ENCODE measurements at places on chromosomes 13 and 19.

- DNase-seq: no peak
Measured at GRCh38 chr19:13806728-13807127, 11.5 kb downstream of the ZSWIM4 start.

DNA sequence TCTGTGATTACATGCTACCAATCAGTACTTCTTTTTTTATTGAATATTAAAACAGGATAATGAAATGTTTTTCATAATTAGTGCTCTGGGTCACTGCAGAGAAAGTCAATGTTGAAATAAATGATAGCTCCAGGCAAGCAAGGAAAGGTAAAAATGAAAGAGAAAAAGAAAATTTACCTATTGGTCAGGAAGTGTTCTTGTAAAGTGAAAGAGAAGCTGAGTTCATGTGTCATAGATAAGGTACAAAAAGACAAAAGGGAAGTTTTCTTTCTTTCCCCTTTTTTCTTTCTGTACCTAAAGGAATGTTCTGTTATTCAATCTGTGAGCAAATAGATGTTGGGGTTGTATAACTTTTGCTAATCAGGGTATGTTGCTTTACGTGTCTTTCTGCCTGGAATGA, 197.0 kb downstream of the PCDH9 start:
- DNase-seq: no peak

- no peak for DNase-seq
Measured at GRCh38 chr13:100019780-100020356, 38.3 kb downstream of the ZIC2 start.

GRCh38 chr13:75369981-75370380, 112.0 kb downstream of the TBC1D4 start:
- no peak for DNase-seq

DNA sequence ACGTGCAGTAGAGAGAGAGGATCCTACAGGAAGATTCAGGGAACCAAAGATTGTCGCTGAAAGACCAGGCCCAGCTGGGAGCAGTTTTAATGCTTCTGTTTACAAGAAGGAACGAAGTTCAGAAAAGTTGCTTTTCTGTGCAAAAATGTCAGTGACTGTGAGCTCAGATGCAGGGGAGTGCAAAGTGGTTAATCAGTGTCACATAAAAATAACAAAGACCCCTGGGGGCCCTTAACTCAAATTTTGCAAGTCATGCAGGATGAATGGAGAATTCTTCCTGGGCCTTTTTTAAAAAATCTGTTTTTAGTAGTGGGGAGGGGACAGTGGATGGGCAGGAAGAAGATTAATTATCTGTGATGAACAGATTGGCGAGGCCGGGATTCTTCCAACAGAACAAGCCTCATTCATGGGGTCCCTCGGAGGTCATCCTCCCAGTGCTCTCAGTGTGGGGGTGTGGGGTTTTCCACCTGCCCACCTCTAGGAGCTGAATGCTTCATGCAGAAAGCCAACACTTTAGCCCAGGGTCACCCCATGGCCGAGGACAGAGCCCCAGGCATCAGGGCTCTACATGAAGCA, 167.2 kb downstream of the UQCRFS1 start:
- DNase-seq: no peak

- DNase-seq: no peak
Measured at GRCh38 chr19:23587546-23587945, 99.5 kb downstream of the ZNF675 start.

GRCh38 chr19:18230941-18231734, 4.9 kb upstream of the PDE4C start:
- DNase-seq: no peak

DNA sequence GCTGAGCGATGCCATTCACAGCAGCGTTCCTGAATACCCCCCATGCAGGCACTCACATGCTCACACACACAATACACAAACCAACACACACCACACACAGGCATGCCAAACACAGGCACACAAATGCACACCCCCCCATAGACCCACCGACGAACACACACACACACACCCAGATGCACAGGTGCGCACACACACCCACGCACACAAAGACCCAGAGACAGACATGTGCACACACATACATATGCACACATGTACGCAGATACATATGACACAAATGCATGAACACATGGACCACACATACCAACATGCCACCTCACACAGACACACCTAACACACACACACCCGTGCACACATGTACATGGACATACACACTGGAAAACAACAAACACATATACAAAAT, 7.0 kb upstream of the CSNK1G2 start:
- DNase-seq: no peak

GRCh38 chr19:11435833-11436313, 438 bp downstream of the PRKCSH start:
- DNase-seq: no peak

- no peak for DNase-seq
Measured at GRCh38 chr19:35143231-35143715, at the start of gene FXYD7. Gene FXYD7 (plus strand): TSS chr19:35143255. CDS start chr19:35143334, 79 bp downstream.

DNA sequence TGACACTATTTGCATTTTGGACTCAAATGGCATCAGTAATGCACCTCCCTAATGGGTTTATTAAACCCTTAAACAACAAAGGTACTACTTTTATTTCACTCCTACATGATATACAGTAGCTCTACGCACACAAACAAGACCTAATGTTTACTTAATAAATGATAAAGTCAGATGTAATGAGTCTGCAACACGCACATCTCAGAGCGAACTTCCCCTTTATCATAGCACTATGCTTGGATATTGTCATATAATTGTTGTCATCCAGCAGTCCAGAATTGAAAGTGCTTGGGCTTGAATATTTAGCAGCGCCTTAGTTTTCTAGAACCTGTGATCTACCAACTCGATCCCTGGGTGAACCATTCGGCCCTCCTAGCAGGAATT, 772 bp downstream of the PARP4 start:
- no peak for DNase-seq

GRCh38 chr13:90008707-90009149, 1338.8 kb upstream of the MIR17HG start:
- no peak for DNase-seq

DNA sequence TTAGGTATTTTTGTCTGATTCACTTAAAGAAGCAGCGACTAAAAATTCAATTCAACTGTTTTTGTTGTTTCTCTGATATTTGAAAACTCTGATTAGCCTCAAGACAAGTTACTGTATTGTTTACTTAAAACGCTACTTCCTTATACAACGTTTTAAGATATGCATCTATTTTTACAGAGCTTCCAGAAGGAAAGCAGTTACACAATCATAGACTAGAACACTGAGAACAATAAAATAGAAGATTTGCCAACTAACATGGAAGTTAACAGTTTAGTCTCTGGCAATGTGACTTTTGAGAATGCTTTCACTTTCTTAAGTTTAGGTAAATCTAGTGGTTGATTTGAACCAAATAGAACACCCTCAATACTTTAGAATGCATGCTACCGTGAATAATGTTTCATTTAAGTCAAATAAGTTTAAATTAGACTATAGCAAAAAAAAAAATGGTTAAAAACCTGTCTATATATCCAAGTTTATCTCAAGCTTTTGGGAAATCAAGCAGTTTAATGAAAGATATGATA, 614.8 kb downstream of the DACH1 start:
- DNase-seq: no peak

DNA sequence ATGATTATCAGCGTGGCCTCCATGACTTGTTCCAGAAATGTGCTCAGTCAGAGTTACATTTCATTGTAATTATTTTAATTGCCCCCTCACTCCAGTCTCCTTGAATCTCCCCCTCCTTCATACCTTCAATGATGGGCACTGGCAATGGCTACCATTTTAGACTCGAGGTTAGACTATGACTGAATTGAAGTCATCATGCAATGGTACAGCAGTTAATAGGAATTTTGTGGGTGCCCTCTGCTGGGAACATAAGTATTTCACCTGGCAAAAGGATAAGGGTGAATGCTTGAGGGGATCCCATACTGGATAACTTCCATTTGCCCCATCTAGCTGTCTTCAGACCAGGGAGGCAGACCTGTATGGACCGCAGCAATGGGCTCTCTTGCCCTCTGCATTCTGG, 32.2 kb upstream of the USP12 start:
- no peak for DNase-seq

DNA sequence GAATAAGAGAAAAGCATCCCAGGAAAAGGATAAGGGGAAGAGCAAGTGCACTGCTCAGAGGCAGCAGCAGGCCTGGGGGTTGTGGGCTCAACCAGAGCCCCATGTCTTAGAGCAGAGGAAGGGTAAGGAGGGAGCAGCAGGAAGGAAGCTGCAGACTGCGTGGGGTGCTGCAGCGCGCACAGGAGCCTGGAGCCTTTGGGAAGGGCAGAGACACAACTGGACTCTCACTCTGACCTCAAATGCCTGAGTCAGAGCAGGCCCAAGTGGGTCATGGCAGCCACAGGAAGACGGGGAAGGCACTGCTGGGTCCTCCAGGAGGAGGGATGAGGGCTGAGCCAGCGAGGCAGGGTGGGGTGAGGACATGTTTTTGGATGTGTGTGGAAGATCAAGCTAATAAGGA, 31.6 kb downstream of the SIGLEC7 start:
- DNase-seq: no peak

DNA sequence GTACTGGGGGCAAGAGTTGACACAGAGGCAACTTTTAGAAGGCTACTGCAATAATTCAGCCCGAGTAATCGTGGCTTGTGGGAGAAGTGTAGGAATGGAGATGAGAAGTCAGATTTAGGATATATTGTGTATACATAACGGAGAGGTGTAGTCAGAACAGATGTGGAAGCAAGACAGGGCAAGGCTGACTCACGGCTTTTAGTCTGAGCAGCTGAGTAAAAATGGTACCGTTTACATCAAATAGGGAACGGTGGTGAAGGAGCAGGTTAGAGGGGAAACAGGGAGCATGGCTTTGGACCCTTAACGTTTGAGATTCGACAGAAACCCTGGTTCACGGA, 796 bp upstream of the LSM14A start:
- no peak for DNase-seq

DNA sequence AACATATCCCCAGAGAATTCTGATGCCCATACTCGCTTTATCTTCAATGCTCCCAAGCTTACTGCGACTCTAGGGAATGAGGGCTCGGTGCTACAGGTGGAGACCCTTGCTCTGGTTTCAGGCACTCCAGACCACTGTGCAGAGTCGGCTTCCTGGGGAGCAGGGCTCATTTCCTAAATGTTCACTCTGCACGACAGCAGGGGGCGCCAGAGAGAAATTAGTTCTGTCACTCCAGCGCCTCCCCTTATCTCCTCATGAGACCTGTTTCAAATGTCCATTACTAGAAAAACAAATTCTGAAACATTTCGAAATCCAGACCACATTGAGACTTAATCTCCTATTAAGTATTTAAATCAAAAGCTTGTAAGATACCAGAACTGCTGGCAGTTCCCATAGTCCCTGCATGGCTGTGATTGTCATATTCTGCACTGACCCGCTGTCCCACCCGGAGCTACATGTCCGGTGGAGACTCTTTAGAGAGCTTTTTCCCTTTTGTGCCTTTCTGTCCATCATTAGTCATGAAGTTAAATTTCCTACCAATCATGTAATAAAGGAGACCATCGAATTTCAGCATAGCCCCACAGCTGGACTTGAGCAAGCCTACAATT, 22.4 kb downstream of the EPSTI1 start:
- no peak for DNase-seq

DNA sequence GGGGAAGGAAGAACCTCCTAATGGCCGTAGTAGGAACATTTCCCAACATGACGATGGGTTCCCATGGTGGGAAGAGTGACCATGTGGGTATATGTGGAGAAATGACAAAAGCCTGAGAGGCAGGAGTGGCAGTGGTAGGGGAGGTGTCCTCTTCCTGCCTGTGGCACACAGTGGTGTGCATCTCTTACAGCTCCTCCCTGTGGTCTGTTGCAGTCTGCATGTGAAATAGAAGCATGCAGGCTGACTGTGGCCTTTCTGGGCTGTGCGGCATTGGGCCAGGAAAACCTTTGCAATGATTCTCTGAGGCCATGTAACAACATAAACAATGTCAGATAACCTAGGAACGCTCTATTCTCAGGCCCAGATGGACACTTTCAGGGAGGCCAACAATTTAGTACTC, 84.0 kb downstream of the LACC1 start:
- DNase-seq: no peak

DNA sequence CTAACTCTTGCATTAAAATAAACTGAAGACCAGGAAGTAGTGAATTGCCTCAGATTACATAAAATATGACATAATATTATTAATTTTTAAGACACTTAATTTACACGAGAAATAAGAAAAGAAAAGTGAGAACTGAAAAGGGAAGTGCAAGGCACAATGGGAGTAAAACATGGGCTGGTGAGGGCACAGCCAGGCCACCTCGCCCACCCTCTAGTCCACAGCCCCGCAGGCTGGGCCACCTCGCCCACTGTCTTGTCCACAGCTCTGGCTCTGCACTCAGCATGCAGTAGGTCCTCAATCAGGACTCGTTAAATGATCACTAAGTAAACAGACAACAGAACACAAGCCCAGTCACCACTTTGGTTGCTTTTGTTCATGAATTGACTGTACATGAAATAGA, 67.8 kb upstream of the ARHGEF7 start:
- DNase-seq: no peak

- DNase-seq: peak; percentile 73
Measured at GRCh38 chr19:52343548-52343947, 7.5 kb downstream of the ZNF610 start.

- DNase-seq: no peak
Measured at GRCh38 chr13:21898945-21899344, 228.1 kb downstream of the FGF9 start.

DNA sequence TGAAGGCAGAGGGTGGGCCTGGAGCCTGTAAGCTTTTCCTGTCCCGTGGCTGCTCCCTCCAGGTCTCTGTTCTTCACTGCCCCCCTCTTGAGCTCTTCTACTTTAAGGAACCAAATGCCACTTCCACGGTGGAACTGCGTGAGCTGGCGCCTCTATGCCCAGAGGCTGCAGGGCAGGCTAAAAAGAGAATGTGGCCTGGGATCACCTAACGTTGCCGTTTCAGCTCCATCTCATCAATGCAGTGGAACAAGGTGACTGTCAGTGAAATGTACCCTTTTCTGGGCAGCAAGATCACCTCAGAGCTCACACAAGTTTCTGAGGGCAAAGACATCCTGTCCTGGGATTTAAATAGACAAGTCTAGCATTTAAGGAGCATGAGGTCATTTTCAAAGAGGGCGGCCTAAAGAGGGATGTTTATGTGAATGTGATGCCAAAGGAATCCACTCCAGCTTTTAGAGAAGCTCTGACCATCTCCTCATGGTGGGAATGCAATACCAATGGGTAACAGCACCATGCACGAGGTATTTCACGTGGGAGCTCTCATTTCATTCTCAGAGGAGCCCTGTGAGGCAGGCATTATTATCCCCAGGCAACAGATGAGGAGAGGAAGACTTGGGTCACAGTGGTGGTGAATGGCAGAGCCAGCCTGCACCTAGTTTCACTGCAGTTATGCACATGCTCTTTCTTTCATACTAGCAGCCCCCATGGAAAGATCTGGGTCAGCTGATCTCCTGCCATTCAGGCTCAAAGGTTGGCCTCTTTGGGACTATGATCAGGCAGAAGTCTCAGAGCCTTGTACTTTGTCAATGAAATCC, 39.3 kb downstream of the RGCC start:
- DNase-seq: no peak

DNA sequence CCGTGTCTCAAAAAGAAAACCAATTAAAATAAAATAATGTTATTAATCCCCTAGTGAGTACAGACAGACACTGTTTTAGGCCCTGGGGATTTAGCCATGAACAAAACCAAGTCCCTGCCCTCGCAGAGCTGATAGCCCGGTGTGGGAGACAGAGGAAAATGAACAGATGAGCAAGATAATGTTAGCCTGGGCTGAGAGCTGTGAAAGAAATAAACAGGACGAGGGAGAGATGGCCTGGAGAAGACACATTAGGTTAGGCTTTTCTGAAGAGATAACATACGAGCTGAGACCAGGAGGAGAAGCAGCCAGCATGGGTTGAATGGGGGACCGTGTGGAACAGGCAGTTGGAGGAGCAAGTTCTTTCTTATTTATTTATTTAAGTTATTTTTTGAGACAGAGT, 9.0 kb downstream of the RELB start:
- no peak for DNase-seq

Data from right renal cortex interstitium (tissue), 3 donors.